IPS-NIHi11 (cell line): ENCODE measurements at places on chromosomes 7 and 10.

DNA sequence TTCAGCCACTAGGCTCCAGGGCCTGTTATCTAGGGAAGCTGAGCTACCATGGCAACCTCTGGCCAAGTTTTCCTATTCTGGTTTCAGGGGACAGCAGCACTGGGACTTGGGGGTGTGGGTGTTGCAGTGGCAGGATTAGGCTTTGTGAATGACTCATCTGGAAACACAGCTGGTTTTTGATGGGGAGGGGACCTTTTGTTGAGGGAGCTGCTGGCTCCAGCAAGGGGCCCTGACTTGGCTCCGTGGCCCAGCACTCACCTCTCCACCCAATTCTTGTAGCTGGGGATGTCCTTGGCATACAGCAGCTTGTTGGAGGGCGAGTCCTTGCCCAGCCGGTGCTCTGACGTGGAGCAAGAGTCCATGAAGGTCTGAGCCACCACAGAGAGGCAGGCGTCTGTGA, 435.9 kb downstream of the PLXNA4 start:
- DNase-seq, result no peak

- DNase-seq, result no peak
Measured at GRCh38 chr7:123719197-123719721, 29.5 kb downstream of the WASL start.

- DNase-seq, result no peak
Measured at GRCh38 chr7:17732083-17732482, 208.2 kb downstream of the SNX13 start.

DNA sequence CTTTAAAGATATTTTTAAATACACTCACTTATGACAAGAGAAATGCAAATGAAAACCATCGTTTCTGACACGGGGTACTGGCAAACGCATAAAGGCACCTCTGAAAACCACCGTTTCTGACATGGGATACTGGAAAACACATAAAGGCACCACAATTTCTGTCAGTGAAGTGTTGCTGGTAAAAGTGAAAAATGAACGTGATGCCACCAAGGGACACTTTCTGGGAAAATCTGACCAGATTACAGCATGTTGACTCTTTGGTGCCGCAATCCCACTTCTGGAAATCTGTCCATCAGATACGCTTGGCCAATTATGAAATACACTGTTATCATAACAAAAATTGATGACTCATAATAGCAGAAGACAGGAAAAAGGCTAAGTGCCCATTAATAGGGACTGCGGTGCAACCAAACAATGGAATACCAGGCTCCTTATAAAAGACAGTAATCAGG, 131.7 kb downstream of the ZMYND11 start:
- DNase-seq, result no peak
